Activated CD8-positive, alpha-beta memory T cell treated with anti-CD3 and anti-CD28 coated beads, Interleukin-2, amount 10 ng/mL, durations not matched to agents 7 days and 5 days (primary cell): ENCODE measurements at places on chromosomes 7 and 10. TPM values are rescaled to one million over a fixed set of nuclear protein-coding genes. Genes with fewer than 3 reads are reported as not detected.

The CCDC7 gene
- 12.0 TPM for total RNA-seq

The PNLIP gene
- not detected for total RNA-seq

The IGFBP3 gene
- total RNA-seq, result 17.8 TPM

The WASHC2C gene
- 31.3 TPM for total RNA-seq

The BLNK gene
- not detected for total RNA-seq

The HMX3 gene
- total RNA-seq, result not detected

The CPA1 gene
- not detected for total RNA-seq

The TMEM176A gene
- not detected for total RNA-seq

The TRIL gene
- total RNA-seq, result 0.05 TPM

The COL26A1 gene
- not detected for total RNA-seq

The COL13A1 gene
- not detected for total RNA-seq

The TCF7L2 gene
- 0.45 TPM for total RNA-seq

The BTBD16 gene
- not detected for total RNA-seq

The HOXA6 gene
- total RNA-seq, result not detected

The SLC29A4 gene
- total RNA-seq, result 0.76 TPM

The SEMA3A gene
- total RNA-seq, result 0.82 TPM

The OR2A1 gene
- not detected for total RNA-seq

The DRGX gene
- total RNA-seq, result not detected

The TUBB8 gene
- total RNA-seq, result not detected

The DMBT1 gene
- not detected for total RNA-seq

The ASAH2 gene
- 4.9 TPM for total RNA-seq

The ACBD7 gene
- 1.5 TPM for total RNA-seq

The INA gene
- 0.09 TPM for total RNA-seq

The MAT1A gene
- not detected for total RNA-seq

The CABCOCO1 gene
- not detected for total RNA-seq

The RALA gene
- 22.3 TPM for total RNA-seq

The ASB10 gene
- total RNA-seq, result not detected
